ENCODE measurements at places on chromosomes 16 and 17.

DNA sequence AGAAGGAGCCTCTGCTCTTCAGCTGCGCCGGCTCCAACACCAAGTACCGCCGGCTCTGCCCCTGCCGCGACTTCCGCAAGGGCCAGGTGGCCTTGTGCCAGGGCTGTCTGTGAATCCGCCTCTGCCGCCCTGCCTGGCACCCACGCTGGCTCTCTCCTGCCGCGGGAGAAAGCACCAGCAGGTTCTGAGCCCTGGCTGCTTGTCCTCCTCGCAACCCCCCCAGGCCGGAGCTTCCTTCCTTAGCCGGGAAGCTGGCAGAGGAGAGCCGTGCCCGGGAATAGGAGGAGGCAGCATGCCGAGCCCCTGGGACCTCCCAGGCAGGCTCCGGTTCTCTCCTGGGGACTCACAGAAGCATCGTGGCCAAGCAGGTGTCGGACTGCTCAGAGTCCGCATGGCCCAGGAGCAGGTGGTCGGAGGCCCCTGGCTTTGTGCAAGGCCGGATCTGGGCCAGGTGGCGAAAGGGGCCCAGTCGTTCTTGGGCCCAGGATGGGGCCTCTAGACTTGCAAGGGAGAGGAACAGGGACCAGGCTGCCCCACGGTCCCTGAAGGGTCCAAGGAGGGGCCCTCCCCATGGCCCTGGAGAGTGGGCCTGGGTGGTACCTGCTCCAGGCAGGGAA lies 80.6 kb downstream of the MGAT5B start:
- no peak for DNase-seq

- peak; percentile 69 for DNase-seq
These were observed at the start of gene FAM20A for GRCh38 chr17:68600931-68601564. Gene FAM20A (minus strand): TSS chr17:68601367. CDS start chr17:68600666, 701 bp downstream.

DNA sequence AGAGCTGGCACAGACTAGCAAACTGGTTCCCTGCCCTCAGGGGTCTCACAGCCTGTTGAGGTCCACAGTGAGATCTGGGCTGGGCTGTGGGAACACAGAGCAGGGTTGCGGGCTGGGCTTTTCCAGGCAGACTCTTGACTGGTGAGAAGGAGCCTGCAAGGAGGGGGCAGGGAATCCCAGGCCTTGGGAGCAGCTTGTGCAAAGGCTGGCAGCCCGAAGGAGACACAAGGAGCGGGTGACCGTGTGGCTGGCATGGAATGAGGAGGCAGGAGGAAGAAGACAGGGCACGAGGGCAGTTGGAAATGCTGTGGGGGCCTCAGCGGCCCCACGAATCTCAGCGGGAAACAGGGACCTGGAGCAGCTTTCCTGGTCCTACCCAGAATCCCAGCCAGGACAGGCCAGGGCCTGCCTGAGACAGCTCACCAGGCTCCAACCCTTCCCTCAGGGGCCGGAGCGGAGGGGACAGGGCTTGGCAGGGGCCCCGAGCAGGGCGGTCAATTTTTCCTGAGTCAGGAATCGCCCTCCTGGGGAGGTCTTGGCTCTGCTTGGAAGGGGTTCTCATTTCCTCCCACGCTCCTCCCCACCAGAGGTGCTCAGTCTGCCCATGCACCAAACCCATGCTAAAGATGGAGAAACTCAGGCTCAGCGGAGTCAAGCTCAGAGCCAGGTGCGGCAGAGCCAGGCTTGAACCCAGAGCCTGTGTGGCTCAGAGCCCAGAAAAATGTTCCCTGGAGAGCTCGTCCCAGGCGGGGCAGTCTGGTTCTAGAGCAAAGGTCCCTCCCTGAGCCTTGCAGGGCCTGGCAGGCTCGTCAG lies 9.2 kb upstream of the SNN start:
- DNase-seq, result no peak

DNA sequence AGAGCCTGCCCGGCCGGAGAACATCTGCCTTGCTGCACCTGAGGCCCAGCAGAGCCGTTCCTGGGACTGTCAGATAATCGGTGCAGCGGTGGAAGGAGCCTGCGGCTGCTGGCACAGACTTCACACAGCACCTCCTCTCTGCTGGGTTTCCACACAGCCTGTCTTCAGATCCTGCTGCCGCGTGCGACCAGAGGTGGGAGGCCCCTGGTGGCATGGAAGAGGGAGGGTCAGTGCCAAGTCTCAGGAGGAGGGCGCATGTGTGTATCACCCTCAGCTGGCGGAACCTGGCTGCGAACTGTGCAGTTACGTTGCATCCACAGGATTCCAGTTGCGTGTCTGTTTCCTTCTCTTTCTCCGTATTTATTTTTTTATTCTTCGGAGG lies 3.3 kb downstream of the CDK5R1 start:
- DNase-seq, result no peak

GRCh38 chr16:10522966-10523365 lies 57.4 kb downstream of the EMP2 start:
- DNase-seq, result no peak

DNA sequence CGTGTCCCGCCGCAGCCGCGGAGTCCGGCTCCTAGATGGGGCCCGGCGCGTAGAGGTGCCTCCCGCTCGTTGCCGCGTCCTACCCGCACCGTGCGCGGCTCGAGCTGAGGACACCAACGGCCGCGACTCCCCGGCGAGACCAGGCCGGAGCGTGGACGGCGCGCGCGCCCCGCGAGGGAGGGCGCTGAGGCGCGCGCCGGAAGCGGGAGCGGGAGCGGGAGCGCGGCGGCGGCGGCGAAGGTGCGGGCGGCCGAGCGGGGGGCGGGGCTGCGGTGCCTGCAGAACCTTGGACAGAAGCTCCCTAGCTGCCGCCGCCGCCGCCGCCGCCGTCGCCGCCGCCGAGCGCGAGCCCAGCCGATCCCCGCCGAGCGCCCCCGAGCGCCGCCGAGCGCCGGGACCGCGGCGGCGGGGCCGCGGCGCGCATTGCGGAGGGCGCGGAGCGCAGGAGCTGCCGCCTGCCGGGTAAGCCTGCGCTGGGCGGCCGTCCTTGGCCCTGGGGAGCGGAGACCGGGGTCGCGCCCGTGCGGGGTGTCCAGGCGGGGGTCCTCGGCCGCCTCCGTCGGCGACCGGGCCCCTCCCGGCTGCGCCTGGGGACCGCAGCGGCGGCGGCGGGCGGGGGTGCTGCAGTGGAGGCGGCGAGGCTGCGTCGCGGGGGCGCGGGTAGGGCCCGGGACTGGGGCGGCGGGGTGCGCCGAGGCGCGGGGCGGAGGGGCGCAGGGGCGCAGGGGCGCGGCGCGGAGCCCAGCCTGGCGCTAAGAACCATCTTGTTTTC lies at the start of gene CDK5R1:
CDK5R1 (plus strand) TSS at position 293 of the 772 bp plus-strand sequence. CDS start 628 bp downstream, outside the sequence.
- peak; percentile 86 for DNase-seq
